Amygdala (tissue), 56 donors: ENCODE measurements at places on chromosomes 3 and 15.

GRCh38 chr3:30606301-30607031 is at the start of gene TGFBR2:
TGFBR2 (plus strand) TSS chr3:30606601; CDS start chr3:30606884, 283 bp downstream.
- DNase-seq: no peak

- DNase-seq: no peak
Observed at GRCh38 chr15:29050870-29051269, 165.1 kb downstream of the APBA2 start.

GRCh38 chr3:14174483-14174882 is 3.9 kb downstream of the XPC start:
- no peak for DNase-seq

DNA sequence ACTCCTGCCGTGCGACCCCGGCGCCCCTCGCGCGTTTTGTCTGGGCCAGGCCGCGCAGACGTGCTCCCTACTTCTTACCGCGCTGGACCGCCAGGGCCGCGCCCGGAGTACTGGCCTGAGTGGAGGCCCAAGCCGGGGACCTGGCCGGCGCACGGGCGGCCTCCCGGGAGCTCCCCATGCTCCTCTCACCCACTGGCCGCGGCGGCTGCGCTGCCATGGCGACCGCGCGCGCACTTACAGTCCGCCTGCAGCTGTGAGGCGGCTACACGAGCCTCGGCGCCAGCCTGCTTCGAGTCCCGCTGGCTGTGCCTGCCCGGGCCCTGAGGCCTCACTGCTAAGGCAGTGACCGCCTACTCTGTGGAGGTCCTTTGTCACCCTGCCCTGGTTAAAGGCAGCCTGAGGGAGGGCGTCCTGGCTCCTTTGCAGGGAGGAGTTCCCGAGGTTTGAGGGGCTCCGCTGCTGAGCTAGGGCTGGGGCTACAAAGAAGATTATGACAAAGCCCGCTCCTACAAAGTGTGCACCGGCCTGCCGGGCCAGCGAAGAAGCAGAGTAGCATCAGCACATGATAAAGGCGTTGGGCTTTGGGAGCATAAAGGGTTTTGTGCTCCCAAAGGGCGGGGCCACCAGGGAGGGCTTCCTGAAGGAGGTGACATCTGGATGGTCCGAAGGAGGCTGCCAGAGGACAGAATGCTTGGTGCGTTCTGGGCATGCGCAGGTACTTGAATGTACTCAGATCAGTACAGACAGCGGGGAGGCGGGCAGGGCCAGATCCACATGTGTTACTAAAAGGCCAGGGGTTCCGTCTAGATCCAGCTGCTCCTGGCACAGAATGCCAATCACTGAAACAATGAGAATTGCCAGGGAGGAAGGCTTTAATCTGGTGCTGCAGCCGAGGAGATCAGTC is at the start of the genes LRRC34 and LRRIQ4:
Gene LRRC34, minus strand, starts transcription at position 573 of the 904 bp plus-strand sequence. Its CDS starts 356 bp downstream, at position 217.
Gene LRRIQ4, plus strand, starts transcription at position 539 of the 904 bp plus-strand sequence. CDS start 9,052 bp downstream, outside the sequence.
- DNase-seq: no peak

GRCh38 chr3:156770699-156771414 is 55.3 kb upstream of the LEKR1 start:
- DNase-seq: no peak

DNA sequence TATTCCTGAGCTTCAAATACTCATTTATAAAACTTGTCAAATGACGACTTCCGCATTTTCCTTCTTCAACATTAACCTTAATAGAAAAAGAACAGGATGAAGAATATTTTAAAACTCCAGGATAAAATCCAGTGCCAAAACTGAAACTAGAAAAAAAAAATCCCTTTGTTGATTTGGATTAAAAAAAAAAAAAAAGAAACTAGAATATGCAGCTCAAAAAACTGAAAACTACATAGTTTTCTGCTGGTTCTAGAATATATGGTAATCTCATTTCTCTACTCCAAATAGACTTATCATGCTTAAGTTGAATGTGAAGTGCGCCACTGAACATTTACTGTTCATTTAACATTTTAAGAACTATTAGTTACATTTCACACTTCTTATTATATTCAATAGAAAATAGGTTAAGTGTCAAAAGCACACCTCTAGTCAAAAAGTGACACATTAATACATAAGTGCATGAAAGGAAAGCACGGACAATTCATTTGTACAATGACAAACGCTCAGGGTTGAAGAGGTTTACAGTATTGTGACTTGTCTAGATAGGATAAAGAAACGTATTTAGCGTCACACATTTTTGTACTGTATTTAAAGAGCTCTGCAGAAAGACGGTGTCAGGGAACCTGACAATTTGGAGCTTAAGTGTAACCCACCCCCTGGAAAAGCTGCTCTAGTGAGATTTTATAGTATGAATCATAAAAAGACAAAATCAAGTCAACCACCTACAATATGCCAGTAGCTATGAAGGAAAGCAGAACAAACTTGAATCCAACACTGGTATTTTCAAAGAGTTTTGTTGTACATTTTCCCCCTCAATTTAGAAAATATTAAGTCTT is 5.8 kb downstream of the TRA2B start:
- DNase-seq: no peak

GRCh38 chr3:12824299-12824698 is 17.1 kb downstream of the RPL32 start:
- no peak for DNase-seq

DNA sequence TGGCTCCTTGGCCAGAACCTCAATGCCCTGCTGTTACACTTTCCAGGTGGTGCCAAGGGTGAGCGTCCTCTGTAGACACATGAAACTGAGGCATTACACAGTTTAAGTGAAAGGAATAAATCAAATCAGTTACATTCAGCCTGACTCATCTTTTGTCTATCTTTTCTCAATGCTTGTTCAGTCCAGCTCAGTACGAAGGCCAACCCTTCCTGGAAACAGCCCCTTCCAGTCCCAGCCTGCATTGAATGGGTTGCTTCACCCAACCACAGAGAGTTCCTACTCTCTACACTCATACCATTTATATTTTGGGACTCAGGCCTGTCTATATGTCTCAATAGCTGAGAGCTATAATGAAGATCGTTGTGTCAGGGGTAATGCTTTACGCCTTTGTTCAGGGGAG is 363.6 kb downstream of the RORA start:
- DNase-seq: no peak

DNA sequence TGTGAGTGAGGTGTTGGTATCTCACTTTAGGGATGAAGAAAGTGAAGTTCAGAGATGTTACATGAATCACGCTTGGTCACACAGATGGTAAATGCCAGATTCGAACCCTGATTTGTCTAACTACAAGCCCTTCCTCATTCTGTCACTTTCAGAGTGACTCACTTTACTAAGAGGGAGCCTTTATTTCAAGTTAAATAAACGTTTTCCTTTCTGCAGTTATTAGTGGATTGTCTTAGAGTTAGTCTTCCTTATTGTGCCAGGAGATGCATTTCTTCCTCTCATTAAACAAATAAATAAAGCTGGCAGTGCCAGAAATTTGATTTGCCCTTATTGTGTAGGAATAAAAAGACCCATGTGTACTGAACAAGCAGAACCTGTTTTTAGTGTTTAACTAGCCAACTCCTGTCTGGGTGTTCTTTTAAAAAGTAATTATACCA is 162.5 kb downstream of the AKAP13 start:
- no peak for DNase-seq

DNA sequence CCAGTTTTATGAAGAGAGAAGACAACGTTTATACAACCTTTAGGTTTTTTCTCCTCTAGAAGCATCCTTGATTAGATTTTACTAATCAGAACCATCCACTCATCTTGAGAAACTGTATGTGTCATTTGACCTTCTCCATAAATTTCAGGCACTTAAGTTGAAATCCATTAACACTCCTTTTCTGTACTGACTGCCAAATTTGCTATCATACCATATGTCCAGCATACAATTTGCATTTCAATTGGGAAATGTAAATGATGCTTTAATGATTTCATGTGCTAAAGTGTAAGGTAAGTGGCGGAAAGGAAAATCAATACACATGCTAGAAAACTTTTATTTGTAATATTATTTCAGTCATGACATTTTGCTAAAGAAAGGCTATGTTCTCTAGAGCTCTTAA is 731.6 kb downstream of the GBE1 start:
- DNase-seq: no peak
